ENCODE measurements at places on chromosomes 1 and 21.

DNA sequence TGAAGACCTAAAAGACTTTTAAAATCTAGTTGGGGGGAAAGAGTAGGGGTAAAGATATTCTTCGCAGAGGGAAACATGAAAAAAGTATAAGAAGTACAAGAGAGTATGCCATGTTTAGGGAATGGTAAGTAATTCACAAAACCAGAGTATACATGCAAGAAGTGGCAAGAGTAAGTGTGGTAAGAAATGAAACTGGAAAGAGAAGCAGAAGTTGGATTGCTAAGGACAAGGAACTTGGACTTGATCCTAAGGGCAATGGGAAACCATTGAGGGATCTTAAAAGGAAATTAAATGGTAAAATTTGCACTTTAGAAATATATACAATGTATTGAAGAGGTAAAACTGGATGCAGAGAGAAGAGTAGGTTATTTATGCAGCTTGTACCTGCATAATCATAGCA, 9.2 kb upstream of the ZNF644 start:
- DNase-seq, result no peak

DNA sequence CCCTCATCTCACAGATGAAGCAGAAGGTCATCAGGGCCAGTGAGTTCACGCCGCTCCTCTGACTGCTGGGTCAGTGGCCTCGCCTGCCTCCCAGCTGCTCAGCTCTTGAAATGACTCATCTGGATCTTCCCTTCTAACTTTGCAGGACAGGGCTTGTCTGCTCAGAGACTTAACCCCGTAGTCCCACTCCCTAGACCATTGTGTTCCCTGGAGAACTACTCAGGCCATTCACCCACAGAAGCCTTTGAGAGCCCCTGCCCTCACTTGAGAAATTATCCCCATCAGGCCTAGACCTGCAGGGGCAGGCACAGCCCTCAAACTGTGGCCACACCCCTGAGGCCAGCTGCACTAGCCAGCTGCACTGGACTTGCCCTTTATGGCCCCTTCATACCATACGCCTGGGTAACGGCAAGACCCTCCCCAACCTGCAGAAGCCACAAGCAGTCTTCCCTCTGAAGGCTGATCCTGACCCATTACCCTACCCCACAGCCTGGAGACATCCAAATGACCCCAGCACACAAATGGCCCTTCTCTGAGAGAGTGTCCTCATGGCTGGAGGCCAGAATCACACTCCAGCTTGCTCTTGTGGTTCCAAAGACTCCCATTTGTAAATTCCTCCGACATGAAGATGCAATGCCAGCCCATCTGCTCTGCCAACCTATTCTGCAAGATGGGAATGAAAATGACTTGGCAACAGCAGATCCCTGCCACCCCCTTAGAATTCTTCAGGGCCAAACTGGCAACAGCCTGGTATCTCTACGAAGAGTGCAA, 33.2 kb downstream of the RCSD1 start:
- no peak for DNase-seq

DNA sequence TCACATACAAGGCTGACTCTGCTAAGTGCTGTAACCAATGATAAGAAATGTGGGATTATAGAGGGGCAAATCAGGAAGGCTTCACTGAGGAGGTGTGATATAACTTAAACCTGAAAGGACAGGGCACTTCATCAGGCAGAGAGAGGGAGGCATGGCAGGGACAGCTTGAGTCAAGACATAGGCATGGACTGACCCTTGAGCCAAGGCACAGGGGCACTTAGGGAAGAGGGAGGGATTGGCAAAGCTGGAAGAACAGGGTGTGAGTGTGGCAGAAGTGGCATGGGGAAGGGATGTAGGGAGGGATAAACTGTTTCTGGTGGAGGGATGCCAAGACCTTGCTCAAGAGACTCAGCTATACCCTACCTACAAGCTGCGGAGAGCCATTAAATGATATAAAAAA, 81.3 kb downstream of the PLXNA2 start:
- no peak for DNase-seq

DNA sequence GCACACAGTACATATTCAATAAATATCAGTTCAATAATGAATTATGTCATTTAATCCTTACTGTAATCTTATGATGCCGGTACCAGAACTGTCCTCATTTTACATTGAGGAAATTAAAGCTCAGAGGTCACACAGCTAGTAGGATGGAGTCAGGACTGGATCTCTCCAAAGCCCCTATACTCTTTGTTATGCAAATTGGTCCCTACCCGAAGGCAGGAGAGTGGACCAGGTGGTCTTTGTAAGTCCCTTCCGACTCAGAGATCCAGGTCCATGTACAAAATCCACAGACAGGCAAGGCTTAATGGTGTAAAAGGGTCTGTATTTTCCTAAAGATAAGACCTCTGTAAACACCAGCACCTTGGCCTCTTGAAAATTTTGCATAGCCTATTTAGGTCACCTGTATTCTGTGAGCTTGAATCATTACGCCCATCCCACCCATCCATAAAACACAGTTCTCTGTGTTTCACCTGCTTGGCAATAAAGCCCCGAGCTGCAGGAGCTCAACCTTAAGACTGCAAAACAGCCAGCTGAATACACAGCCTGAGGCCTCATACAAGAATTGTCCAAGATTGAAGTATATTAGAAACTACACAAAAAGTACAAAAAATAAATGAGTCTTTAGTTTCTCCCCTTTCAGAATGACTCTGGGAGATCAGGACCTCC, 41.7 kb downstream of the PLXNA2 start:
- DNase-seq, result no peak

- DNase-seq, result no peak
Measured at GRCh38 chr21:33229099-33229783, 497 bp upstream of the IFNAR2 start.

GRCh38 chr1:9866836-9867235, 43.1 kb upstream of the CLSTN1 start:
- DNase-seq, result no peak

DNA sequence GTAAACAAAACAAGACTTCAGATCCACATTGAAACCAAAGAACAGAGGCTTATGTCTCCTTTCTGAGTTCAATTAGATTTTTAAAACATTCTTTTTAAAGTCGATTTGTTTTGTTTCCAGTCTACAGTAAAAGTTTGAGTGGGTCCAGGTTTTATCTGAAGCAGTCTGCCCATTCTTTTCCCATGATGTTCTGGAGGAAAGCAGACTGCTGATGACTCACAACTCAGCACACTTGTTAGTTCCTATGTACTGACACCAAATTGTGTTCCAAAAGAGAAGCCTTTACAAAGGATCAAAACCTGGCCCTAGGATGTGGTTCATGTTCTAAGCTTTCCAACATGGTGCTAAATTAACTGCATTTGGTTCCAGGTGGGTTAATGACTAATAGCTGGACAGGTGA, 11.4 kb upstream of the CCN1 start:
- no peak for DNase-seq

GRCh38 chr21:44713846-44714245, 2.5 kb upstream of the TSPEAR start:
- no peak for DNase-seq

- no peak for DNase-seq
Measured at GRCh38 chr21:45941717-45942546, 39.6 kb upstream of the COL6A1 start.

DNA sequence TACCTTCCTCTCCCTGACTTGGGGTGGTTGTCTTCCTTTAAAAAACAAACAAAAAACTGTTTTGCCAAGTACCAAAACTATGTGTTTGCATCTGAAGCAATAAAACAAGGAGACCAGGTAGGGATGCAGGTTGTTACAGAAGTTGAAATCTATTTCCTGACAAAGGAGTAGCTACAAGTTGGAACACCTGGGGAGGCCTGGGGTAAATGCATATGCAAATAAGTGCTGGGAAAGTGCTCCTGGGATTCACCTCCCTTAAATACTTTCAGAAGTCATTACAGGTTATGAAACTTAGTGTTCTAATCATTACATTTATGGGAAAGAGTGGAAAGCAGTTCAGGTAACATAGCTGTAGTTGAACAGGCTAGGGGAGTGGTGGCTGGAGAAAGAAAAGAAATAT, 1.9 kb upstream of the TSNAX start:
- no peak for DNase-seq

GRCh38 chr1:221858818-221859611, 117.1 kb upstream of the DUSP10 start:
- DNase-seq, result no peak

GRCh38 chr1:245301162-245301580, 146.4 kb downstream of the KIF26B start:
- DNase-seq, result no peak

- no peak for DNase-seq
Measured at GRCh38 chr1:225842074-225842473, 32.1 kb downstream of the EPHX1 start.

DNA sequence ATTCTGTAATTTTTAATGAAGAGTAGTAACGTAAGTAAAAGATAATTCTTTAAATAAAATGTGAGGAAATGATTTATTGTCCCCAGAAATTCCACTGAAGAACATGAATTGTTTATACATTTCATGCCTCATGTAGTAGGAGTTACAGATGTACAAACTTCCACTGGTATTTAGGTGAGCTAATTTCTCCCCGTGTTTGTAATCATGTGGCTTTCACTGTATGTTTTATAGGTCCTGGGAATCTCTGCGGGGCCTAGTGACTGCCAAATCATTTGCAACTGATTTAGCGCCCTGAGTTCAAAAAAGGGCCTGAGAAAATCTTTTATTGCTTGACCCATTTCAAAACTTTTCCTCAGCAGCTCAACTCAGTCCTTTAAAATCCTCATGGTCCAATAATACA, 30.5 kb upstream of the FASLG start:
- no peak for DNase-seq

DNA sequence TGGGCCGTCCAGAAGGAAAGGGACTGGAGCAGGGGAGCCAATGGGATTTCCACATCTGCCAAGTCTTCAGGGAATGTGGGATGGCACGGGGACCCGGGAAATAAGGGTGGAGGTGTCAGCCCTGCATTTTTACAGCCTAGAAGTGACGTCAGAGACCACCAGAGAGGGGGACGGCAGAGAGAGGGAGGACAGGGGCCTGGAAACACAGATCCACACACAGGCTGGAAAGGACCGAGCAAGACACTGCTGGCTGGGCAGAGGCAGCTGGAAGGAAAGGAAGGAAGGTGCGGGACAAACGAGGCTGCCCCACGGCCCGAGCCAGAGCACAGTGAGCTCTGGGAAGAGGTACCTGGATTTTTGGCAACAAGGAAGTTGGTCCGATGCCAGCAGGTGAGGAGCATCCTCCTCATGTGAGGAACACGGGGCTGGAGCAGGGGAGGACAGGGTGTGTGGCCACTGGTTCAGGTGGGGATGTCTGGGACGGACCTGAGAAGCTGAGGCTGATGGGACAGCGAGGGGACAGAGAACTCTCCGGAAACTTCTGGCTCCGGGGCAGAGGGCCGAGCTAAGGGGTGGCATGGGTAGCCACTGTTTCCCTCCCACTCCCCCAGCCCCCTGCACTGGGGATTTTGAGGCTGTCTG, 138.3 kb downstream of the PGBD5 start:
- DNase-seq, result no peak

DNA sequence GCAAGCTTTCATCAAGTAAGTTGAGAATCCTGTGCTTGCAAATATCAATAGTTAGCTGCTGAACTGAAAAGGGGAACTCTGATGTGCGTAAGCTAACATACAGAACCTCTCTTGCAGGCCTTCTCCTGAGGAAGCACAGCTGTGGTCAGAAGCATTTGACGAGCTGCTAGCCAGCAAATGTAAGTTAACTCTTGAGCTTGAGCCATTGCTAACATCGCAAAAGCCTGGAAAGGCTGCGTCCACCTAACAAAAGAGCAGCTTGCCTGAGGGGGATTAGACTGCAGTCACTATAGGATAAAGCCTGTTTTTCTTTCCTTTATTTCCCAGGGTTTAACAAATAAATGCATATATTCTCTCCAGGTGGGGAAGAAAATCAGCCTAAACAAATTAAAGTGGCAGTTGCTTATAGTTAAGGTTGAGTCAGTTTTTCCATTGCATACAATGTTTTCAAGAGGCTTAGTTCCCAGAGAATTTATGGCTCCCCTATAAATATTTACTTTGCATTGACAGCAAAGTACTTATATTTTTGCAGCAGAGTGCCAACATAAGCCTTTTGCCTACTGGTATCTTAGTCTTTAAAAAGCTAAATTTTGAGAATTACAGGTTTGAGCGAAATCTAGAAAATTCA, 1.5 kb downstream of the RGS2 start:
- DNase-seq, result no peak

DNA sequence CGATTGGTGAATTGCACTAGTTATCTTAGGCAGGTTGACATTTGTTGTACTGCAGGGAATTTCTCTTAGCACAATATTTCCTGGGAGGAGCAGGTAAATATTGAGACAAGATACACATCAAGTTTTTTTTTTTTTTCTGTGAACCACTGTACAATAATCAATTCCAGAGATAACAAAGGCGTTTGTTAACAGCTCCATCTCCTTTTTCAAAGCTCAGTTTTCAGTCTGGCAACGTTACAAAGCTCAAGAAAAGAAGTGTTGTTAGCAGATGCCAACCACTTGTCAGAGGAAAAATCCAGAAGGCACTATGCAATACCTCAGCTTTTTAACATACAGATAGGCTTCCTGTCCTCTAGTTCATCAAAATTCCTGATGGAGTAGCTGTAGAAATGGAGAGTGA, 40.9 kb upstream of the DAB1 start:
- no peak for DNase-seq

- DNase-seq, result no peak
Measured at GRCh38 chr1:46599059-46599970, 4.8 kb downstream of the MKNK1 start.

DNA sequence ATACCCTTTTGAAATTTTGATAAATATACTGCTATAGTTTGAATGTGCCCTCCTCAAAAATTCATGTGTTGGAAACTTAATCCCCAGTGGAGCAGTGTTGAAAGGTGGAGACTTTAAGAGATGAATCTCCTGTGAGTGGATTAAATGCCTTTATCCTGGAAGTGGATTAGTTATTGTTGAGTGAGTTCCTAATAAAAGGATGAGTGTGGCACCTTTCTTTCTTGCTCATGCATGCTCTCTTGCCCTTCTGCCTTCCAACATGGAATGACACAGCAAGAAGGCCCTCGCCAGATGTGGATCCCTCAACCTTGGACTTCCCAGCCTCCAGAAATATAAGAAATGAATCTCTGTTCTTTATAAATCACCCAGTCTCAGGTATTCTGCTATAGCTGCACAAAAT, 51.8 kb downstream of the CD160 start:
- DNase-seq, result no peak

- no peak for DNase-seq
Measured at GRCh38 chr1:119653839-119654170, 5.7 kb upstream of the ZNF697 start.

DNA sequence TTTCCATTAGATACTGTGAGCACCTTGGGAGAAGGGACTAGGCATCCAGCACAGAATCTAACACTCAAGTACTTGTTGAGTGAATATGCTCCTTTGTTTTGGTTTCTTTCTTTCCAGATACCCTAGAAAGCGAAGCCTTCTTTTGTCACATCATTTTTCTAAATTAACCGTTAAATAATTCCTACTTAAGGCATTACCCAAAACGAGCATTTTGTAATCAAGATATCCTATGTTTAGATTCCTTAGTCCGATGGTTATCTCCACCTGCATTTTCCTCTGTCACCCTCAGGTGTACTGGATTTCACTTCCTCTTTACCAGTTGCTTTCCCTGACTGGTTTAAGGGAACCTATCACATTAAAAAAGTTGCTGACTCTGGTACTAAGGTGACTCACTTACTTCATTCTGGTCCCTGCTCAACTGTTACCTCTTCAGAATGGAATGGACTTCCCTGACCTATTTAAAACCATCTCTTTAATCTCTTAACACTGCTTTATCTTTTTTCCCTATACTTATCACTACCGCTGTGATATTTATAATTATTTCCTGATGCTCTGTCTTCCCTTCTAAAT, 3.2 kb downstream of the B3GALNT2 start:
- DNase-seq, result no peak

All from nucleus accumbens (tissue), 56 donors.